ENCODE measurements at places on chromosomes 3 and 15.
A peak's percentile ranks its signal among the peaks of the same experiment; 100 is the strongest.

DNA sequence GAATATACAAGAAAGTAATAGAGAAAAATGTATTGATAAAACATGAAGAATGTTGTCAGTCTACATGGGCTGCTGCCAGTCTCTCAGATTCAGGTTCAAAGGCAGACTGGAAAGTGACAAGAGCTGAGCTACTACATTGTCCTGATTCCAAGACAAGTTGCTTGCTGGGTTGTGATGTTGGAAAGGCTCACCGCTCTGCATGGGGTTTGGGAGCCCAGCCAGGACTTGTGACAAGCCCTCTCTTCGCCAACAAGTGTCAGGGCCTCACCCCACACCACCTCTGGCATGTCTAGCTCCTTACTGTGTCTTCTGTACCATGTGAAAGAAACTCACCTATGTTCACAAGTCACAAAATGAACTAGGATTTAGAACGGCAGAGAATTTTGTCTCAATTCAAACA, 43.0 kb upstream of the SH3GL3 start:
- DNase-seq, result no peak

DNA sequence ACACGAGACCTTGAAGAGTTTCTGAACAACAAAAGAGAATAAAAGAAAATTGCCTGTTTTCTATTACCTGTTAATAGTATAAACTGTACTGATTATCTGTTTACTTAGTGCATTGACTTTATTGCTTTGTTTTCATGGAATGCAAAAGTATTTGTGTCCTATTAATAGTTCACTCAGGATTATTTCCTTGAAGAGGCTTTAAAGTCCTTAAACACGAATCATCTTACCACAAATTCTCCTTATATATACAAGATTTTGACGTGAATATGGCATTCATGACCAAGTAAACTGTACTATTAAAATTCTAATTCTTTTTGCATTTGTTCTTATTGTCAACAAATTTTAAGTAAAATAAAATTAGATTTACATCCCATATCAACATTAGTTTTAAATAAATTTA, 513.0 kb downstream of the NTRK3 start:
- DNase-seq, result no peak

DNA sequence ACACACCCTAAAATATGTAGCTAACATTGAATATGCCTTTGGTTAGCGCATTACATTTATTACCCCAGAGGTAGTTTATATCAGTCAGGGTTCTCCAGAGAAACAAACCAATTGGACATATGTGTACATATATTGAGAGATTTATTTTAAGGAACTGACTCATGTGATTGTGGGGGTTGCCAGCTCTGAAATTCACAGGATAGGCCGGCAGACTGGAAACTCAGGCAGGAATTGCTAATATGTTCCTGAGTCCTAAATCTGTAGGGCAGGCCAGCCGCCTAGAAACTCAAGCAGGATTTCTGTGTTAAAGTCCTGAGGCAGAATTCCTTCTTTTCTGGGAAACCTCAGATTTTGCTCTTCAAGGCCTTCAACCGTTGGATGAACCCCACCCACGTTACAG, 189.7 kb downstream of the CDIN1 start:
- DNase-seq, result no peak

GRCh38 chr15:90826886-90827435, 41.4 kb upstream of the FURIN start:
- no peak for DNase-seq

DNA sequence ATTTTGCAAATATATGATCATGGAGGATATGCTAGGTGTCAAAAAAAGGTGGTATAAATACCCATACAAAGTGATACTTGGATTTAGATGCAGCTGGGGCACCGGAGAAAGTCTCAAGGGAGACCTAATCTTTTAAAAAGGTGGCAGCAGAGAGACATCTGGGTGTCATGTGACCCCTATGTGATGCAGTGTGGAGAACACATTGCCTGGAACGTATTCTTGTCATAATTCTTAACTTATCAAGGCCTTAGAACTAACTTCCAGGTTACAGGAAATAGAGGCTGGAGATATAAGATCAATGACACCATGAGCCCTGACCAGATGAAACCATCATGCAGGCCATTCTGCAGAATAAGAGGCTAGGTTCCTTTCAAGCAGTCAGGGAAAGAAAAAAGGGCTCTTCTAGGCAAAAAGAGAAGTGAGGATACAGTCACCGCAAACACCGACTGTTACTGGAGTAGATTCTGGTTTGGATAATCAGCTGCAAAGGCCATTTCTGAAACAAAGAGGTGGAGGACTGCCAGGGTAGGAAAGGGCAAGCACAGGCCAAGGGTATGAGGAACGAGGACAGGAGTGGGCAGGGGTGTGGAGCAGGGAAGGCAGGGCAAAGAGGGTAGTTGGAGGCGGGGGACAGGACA, 100.6 kb downstream of the OXNAD1 start:
- DNase-seq, result no peak

DNA sequence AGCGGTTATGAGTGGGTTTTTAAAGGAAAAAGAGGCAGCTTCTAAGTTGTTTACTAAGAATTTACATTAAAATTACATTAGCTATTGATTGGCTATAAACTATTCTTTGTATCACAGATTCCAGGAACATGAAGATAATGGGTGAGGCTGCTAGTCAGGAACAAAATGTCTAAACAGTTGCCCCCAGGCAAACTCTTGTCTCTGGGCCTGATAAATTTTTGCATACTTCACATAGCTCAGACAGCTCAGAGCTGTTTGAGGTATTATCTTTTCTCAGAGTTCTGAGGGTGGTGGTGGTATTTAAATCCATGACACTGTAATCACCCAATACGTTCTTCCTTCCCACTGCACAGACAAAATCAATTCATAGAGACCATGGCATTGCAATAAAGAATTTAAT, 2.1 kb upstream of the HACD2 start:
- DNase-seq, result no peak

- no peak for DNase-seq
Observed at GRCh38 chr3:153746211-153746610, 375.0 kb upstream of the ARHGEF26 start.

GRCh38 chr3:129343643-129344360, 65.1 kb downstream of the HMCES start:
- no peak for DNase-seq

DNA sequence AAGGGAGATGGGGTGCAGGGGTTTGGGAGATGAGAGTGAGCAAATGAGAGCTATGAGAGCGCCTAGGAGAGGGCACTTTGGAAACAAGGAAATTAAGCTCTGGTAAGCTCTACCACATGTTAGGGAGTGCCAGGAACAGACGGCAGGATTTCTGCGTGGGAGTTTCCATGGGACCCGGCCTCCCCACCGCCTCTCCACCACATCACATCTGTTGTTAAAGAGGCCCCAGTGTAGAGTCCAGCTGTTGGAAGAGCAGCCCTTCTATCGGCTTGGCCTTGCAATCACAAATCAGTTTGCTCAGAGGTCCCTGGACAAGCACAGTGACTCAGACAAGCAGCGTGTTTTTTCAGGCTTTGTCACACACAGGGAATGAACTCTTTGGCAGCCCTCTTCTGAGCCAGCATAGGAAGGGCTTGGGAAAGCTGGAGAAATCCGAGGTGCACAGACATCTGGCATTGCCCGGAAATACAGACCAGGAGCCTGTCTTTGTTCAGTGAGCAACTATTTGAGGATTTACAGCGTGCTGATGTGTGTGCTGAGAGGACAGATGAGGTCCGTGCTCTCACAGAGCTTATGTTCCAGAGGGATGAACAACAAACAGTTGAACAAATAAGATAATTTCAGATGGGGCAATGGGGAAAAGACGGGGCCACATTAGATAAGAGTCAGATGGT, 370.6 kb upstream of the PROK2 start:
- DNase-seq, result peak; percentile 78

DNA sequence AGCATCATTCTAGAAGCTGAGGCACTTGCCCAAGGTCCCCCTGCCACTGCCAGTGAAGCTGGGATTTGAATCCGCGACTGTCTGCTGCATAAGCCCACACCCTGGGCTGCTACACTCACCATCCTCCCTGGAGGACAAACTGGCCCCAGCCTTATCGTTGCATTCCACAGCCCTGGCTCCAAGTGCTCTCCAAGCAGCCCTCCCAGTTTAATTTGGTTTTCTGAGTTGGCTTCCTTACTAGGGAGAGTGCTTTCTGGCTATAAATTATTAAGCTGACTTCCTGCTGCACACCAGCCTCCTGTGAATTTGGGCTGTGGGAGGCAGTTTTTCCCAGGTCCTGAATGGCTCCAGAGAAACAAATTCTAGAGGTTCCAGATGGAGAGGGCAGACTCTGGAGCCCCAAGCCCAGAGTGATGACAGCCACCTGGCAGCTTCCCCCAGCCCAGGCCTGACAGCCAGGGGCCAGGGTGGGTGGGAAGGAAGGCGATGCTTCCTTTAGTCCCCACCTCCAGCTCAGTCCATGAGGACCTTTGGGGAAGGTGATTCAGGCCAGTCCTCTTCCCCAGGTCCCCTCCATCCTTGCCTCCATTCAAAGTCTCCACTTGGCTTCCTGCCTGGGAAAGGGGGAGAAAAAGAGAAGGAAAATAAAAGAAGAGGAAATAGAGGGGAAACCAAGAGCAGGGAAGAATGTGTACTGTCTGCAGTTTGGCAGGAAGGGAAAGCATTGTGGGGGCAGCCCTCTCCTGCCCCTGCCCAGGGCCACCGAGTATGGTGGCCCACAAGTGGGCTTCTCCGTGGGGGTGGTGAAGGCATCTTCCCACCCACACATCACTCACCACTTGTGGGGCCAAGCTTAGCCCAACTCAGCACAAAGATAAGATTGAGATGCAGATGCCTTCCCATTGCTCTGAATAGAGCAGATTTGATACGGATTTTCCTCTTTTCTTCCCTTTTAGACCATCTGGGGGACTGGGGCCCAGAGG, 69.6 kb downstream of the SEMA5B start:
- DNase-seq, result no peak

DNA sequence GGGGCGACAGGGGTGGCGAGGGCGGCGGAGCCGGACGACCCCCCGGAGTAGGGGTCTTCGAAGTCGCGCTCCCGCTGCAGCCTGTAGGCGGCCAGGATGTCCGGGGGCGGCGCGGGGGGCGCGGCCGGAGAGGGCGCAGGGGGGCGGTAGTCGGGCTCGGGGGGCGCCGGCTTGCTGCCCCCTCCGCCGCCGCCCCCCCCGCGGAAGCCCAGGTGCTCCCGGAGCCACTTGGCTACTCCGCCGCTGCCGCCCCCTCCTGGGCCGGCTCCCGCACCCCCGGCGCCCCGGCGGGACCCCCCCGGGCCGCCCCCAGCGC, 230 bp downstream of the SHF start:
- DNase-seq, result no peak

DNA sequence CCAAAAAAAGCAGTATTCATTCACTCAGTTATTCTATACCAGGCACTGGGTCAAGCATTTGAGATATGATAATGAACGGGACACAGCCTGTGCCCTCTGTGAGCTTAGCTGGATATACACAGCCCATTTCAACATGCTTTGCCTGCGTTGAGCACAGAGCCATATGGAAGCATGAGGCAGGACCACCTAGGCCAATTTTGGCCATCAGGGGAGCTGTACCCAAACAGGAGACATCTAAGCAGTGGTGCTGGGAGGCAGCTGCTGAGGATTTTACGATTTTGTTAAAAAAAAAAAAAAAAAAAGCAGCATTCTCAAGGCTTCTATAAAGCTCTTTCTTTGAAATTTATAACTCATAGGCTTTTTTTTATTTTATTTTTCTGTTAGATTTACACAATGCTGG, 87.2 kb upstream of the SLC2A2 start:
- DNase-seq, result no peak

DNA sequence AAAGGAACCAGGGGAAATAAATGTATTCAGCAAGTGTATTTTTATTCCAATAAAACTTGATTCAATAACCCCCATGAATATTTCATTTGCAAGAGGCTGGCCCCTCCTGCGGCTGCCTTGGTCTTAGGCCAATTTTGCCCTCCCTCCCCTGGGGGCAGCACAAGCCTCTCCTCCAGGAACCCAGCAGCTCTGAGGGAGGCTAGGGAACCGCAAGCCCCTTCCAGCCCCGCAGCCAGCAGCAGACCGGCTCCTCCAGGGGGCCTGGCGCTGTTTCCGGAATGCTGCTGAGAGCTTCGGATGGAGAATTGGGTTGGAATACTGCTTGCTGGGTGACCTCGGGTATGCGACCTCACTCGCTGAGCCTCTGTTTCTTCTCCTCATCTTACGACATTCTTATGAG, 150.1 kb downstream of the RAB11A start:
- no peak for DNase-seq

GRCh38 chr15:43095708-43096347, 10.0 kb downstream of the UBR1 start:
- DNase-seq, result no peak

DNA sequence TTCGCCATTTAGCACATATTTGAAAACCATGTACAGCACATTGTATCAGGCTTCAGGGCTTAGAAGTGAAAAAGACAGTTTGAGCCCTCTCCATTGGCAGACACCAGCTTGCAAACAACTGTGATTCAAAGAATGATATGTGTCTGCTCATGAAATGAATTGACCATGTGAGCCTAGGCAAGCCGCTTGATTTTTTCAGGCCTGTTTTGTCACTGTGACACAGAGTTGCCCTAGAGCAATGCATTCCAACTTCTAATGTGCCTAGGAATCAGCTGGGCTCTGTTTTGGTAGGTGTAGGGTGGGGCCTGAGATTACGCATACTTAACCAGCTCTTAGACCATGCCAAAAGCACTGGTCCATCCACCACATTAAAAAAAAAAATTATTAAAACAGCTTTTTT, 53.0 kb downstream of the ATP2C1 start:
- DNase-seq, result no peak

DNA sequence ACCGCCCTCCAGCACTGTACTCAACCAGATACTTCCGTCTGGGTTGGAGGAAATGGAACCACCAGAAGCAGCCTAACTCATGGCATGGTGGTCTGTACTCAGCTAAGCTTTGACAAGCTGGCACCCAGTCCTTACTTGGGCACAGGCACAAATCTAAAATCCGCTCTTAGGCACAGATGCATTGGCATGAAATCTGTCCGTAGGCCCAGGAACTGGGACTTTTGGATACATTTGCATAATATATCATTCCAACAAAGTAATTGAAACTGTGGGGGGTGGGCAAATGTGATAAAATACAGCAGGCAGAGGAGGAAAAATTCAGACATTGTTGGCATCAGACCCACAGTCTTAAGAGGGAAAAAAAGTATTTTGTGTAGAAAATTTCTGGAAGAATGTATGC, 75.4 kb downstream of the C3orf85 start:
- DNase-seq, result no peak

DNA sequence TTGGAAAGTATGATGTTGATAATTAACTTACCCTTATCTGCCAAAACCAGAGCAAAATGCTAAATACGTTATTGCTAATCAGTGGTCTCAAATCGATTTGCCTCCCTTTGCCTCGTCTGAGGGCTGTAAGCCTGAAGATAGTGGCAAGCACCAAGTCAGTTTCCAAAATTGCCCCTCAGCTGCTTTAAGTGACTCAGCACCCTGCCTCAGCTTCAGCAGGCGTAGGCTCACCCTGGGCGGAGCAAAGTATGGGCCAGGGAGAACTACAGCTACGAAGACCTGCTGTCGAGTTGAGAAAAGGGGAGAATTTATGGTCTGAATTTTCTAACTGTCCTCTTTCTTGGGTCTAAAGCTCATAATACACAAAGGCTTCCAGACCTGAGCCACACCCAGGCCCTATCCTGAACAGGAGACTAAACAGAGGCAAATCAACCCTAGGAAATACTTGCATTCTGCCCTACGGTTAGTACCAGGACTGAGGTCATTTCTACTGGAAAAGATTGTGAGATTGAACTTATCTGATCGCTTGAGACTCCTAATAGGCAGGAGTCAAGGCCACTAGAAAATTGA, 59.7 kb downstream of the DCUN1D1 start:
- no peak for DNase-seq
